ENCODE measurements at places on chromosomes 11 and 22.

DNA sequence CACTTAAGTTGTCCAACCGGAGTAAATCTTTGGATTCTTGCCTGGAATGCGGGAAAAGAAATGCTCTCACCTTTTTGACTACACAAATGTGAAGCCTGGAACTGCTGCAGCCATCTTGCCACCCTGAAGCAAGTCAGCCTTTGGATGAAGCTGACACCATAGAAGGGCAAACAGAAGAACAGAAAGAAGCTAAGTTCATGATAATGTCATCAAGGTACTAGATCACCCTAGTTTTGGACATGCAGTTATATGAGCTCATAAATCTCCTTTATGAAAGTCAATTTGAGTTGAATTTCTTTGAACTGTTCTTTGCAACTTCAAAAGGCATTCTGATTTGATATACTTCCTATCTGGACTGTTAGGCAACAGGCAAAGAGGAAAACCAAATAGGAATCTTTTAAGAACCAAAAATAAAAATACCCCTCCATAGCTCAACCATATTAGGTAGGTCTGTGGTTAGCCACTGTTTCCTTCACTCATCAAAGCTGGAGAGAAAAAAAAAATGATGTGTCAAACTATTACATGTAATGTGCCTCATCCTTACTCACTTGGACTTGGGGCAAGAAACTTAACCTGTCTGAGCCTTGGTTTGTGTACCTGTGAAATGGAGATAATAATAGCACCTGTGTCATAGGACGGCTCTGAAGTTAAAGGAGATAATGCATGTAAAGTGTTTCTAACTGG, 91.9 kb downstream of the WT1 start:
- no peak for DNase-seq

DNA sequence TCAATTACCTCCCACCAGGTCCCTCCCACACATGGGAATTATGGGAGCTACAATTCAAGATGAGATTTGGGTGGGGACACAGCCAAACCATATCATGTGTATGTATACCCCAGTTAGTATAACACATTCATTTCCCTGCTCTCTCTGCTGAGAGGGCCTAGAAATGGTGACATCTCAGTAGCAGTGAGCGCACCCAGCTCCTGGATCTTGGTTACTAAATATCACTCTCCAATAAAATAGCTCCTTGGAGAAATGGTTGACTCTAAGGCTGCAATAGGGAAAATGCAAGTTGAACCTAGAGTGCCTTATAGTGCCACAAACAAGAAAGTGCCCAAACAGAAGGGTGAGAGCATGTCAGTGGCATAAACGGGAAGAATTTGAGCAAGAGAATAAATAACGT, 59.6 kb downstream of the ARHGEF12 start:
- no peak for DNase-seq

- DNase-seq: no peak
Measured at GRCh38 chr22:33130473-33130872, 72.3 kb upstream of the SYN3 start.

GRCh38 chr22:44918925-44919392, 90.8 kb downstream of the PHF21B start:
- no peak for DNase-seq

DNA sequence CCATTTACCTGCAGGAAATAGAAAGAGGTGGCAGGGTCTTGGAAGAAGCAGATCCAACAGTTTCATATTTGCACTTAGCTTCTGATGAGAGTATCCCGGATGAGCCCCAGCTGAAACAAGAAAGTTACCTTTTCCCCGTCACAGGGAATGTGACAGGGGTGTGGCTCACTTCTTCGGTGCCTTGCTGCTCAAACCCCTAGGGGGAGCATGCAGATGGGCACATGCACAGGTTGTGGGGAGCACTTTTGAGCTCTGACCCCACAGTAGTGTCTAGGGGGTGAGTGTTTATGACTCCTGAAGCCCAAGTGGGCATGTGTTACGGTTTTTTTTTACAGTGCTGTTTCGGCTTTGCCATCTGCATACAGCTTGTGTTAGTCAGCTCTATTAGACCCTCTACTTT, 1221.0 kb downstream of the JRKL start:
- no peak for DNase-seq

GRCh38 chr11:61613051-61613450, 32.2 kb upstream of the SYT7 start:
- DNase-seq: no peak

DNA sequence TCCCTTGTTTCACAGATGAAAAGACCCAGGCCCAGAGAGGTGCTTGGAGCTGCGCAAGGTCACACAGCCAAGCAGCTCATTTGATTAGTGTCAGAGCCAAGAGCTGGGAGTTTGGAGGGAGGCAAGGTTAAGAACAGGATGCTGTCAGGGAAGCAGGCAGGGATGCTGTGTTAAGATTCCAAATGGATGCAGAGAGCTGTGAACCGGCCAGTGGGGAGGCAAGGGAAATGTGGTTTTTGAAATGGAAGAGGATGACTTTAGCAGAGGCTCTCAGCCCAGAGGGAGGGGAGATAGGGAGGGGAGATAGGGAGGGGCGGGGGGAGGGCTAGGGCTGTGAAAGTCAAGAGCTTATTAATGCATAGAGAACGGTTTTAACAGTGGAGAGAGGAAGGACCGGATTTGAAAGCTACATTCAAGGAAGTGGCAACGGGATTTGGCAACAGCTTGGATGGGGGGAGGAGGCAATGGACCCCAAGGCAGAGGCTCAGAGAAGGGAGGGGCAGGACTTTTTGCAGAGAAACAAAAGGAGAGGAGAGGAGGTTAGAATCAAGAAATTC, 13.0 kb downstream of the RTN4RL2 start:
- DNase-seq: no peak

- no peak for DNase-seq
Measured at GRCh38 chr11:88326099-88326498, 11.4 kb downstream of the CTSC start.

DNA sequence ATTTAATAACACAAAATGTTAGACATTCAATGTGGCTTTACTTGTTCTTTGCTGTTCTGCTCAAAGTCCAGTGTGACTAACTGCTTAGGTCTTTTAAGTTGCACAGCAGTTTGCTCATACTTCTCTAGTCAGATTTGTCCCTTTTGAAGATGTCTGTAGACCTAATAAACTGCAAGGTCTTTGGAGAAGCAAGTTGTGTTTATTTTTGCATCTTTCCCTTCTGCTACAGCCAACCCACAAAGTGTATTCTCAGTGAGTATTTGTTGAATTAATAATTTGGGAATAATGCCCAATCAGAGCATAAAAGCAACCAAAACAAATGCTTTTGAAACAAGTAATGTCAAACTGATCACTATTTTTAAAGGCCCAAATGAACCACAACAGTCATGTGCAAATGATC, 312.5 kb downstream of the CADM1 start:
- DNase-seq: no peak

- DNase-seq: no peak
Measured at GRCh38 chr11:33622186-33622585, 78.4 kb downstream of the C11orf91 start.

- DNase-seq: no peak
Measured at GRCh38 chr11:102528618-102529017, 1.9 kb downstream of the MMP7 start.

GRCh38 chr22:20459152-20459542, 21.5 kb upstream of the SCARF2 start:
- no peak for DNase-seq

DNA sequence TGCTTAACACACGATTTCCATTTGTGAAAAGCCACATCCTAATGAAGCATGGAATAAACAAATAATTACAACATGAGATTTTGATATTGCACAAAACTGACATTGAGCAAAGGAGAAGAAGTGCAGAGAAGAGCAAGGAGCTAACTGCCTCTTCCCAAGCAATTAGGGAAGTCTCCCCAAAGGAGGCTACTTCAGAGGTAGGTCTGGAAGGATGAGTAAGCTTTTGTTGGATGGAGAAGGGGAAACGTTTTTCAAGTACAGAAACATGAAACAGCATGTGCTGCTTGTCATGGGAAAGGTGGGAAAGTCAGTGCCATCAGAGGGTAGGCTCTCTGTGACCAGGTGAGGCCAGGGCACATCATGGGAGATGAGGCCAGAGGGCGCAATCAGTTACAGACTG, 132.2 kb upstream of the SESN3 start:
- DNase-seq: no peak

DNA sequence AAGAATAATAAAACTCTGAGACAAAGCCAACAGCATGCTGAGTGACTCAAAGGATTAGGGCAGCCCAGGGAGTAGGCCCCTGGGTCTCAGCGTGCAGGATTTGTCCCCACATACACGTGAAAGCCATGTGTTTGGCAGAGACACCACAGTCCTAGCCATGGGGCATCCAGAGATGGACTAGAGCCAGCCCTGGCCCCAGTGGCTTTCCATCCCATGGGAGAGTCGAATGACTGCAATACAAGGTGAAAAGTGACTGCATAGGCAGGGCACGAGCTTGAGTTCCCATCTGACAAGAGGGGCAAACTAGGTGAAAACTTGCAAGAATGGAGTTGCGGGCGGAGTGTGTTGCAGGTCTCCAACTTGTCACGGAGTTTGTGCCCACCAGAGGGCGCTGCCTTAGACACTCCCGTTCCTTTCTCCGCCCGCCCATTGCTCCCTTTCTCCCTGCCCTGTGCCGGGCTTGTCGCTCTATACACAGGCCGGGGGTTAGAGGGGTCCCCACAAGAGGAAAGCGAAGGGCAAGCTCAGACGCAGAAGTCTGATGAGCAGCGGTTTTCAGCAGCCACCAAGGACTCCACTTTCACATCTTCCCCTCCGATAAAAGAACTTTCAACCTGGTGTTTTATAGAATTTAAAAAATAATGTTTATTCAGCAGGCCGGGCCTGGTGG, 24.2 kb downstream of the TSKU start:
- DNase-seq: peak; percentile 93

GRCh38 chr11:103051981-103052380, 40.0 kb downstream of the DCUN1D5 start:
- DNase-seq: no peak

- no peak for DNase-seq
Measured at GRCh38 chr11:20443596-20443995, 56.1 kb downstream of the PRMT3 start.

DNA sequence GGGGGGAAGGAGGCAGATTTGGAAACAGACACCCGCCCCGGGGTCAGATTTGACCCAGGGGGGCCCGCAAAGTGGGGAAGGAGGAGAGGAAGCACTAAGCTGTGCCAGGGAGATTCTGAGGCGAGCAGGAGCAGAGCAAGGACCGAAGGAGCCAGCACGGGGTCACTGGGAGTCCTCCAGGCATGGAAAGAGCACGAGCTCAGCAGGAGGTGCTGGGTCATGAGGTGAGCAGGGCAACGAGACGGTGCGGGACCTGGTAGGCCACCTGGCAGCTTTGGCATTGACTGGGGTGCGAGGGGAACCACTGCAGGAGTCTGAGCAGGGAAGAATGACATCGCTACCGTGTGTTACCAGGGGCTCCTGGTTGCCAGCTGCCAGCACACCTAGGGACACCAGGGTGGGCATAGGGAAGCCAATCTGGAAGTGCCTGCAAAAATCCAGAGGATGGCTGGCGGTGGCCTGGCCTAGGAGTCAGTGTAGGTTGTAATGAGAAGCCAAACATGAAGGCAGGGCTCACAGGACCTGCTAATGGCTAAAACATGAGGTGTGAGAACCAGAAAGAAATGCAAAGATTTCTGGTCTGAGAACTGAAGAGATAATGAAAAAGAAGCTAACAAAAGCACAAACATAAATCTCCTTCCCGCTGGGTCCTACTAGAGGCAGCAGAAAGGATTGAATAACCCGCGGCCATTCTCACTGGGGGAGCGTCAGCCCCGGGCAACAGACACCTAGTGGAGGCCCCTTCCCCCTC, 63.5 kb downstream of the MICAL3 start:
- DNase-seq: no peak

DNA sequence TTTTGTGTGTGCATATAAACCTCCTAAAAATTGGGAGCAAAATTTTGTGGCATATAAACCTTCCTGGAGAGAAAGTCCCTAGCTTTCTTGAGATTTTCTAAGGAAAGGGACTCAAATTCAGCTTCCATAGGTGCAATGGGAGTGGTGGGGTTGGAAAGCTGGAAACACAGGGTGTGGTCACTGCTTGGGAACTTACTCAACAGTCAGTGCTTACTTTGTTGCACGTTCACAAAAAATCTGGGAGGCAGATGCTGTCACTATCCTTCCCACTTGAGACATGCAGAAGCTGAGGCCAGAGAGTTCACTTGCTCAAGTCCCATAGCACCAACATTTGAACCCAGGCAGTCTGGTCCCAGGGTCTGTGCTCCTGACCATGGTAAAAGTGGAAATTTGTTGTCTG, 3.9 kb upstream of the CATSPERZ start:
- no peak for DNase-seq

- DNase-seq: no peak
Measured at GRCh38 chr11:72624496-72625201, 49.6 kb downstream of the PDE2A start.

DNA sequence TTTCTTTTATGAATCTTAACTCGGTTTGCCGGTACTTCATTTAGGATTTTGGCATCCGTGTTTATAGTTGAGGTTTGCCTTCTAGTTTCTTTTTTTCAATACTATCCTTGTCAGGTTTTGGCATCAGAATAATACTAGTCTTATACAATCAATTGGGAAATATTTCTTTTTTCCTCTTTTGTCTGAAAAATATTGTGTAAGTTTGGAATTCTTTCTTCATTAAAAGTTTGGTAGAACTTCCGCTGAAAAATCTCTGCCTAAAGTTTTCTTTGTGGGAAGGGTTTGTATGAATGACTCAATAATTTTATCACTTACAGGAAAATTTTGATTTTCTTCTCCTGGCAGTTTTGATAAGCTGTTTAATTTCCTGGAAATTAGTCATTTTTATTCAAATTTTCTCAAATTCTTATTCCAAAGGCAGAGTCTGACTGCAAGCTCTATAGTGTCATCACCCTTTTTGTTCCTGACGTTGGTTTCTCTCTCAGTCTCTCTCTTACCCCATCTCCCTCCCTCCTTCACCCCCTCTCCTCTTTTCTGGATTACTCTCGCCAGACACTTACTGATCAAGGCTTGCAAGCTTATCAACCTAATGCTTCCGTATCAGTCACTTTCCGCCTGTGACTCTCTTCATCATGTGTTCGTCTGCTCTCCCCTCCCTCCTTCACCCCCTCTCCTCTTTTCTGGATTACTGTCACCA, 555.7 kb downstream of the TBC1D22A start:
- no peak for DNase-seq

- no peak for DNase-seq
Measured at GRCh38 chr22:41052661-41053490, 39.5 kb upstream of the EP300 start.

DNA sequence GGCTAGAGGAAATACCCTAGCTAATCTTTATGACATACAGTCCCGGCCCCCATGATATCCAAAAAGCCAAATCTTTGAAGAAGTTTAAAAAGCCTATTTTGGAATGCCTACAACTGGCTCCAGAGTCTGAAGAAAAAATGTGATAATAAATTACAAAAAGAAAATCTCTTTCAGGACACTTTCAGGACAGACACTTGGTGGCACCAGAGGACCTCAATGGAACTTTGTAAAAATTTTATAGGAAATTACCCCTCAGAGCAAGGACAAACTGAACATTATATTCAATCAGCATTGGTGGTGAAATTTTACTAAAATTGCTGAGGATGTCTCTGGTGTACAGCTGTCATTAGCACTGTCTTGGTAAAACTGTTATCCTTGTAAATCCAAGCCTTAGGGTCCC, 81.0 kb downstream of the CCDC73 start:
- no peak for DNase-seq
